ENCODE measurements at places on chromosomes 7 and 10.
A peak's percentile ranks its signal among the peaks of the same experiment; 100 is the strongest.

DNA sequence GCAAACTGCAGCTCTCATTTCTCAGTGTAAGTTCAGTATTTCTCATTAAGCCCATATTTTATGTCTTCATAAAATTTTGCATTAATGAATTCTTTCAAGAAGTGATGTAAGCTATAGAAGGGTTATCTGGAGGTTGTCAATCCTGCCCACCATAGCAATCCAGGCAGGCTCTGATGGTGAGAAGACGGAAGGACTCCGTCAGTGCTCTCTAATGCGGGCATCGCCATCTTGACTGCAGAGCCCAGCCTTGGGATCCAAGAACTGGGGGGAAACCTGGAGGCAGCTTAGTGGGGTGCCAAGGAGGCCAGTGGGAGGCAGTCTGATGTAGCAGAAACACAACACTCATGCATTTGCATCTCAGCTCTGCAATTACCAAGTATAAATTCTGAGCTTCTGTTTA lies 707.4 kb upstream of the NRP1 start:
- no peak for DNase-seq

- no peak for DNase-seq
These were observed 195.9 kb upstream of the ADARB2 start for GRCh38 chr10:1933215-1933614.

DNA sequence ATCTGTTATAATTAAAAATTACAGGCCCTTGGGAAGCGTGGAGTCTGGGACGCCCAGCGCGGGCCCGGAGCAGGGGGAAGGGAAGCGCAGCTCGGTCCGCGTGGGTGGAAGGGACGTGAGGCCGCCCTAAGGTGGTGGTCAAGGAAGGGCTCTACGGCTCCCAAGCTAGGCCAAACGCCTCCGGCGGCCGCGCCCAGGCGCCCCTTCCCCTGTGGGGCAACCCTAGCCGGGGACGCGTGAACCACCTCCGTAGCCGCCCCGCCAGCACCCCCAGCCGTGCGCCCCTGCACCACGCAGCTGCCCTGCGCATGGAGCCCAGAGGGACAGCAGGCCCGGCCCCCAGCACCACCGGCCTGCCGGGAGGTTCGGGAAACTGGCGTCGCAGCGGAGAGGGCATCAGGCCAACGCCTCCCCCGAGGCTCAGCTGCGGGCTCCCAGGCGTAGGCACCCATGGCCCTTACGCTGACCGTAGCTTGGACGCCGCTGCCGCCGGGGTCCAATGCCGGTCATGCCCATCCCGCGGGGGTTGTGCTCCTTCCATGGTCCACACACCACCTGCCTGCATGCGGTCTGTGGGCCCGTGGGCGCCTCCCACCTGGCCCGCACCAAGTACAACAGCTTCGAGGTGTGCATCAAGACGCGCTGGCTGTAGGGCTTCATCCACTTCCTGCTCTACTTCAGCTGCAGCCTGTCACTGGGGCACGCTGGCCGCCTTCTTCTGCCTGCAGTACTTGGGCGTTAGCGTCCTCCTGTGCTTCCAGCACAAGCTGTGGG lies 166.7 kb downstream of the SEPTIN7 start:
- no peak for DNase-seq

DNA sequence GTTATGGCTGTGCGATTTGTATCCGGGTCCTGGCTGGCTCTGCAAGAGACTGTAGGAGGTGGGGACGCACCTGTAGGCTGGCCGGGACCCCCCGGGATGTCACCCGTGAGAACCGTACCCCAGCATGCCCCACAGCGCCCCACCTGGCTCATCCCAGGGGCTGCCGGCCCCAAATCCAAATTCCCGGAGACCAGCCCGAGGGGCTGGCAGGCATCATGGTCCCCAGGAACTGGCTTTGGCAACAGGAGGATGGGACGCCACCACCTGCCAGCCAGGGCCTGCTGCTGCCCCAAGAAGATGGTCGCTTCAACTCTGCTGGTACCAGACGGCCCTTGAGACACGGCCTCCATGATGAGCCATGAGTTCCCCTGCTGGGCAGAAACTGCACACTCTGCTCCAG lies 239.4 kb downstream of the ELFN1 start:
- no peak for DNase-seq

- DNase-seq, result no peak
These were observed 92.9 kb upstream of the GNA12 start for GRCh38 chr7:2936891-2937580.

DNA sequence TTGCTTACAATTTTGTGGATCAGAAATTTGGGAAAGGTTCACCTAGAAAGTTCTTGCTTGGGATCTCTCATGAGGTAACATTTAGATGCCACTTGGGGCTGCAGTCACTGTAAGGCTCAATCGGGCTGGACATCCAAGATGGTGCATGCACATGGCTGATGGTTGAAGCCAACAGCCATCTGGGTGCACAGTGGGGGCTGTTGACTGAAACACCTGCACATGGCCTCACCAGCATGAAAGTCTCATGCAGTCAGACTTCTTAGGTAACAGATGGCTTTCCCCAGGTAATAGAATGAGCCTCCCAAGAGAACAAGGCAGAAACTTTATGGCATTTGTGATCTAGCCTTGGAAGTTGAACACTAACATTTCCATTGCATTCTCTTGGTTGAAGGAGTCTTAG lies 740.7 kb upstream of the AUTS2 start:
- no peak for DNase-seq

DNA sequence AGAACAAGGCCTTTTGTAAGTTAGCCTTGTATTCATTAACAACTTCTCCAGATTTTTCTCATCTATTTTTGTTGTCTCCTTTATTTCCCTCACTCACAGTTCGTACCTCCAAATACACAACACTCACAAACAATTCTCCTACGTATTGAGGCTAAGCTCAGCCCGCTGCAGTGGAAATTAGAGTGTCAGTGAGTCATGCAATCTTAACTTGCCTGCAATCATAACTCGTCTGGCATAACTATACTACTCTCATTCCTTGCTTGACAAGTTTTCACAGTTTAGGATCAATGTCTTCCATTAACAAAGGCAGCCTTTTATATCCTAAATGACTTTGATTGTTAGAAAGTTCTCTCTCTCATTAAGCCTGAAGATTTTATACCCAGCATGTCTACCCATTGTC lies 23.8 kb downstream of the TMEM196 start:
- no peak for DNase-seq

GRCh38 chr7:148783801-148784527 lies 85.3 kb downstream of the CUL1 start:
- DNase-seq, result no peak

GRCh38 chr10:118203461-118203860 lies 138.7 kb downstream of the FAM204A start:
- no peak for DNase-seq

DNA sequence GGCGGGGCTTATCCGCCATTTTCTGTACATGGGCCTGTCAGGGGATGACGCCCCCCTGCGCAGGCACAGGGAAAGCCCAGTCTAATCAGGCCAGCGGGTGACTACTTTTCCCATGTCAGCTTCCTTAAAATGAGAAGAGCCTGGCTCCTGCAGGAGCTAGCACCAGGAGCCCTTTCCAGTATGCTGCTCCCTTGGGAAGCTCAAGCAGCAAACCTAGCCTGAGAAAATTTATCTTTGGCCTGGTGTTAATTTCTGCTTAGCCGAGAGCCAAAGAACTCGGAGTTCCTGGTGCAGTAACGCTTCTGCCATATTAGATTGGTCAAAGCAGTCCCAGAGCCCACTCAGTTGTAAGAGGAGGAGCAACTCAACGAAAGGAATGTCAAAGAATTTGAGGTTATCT lies 239.0 kb upstream of the PHYHIPL start:
- no peak for DNase-seq

- DNase-seq, result no peak
These were observed 805.1 kb downstream of the TNS3 start for GRCh38 chr7:46776790-46777189.

GRCh38 chr7:73718905-73719805 lies at the start of gene STX1A:
STX1A (minus strand) TSS chr7:73719669; CDS start chr7:73719631, 38 bp downstream.
- peak; percentile 42 for DNase-seq

DNA sequence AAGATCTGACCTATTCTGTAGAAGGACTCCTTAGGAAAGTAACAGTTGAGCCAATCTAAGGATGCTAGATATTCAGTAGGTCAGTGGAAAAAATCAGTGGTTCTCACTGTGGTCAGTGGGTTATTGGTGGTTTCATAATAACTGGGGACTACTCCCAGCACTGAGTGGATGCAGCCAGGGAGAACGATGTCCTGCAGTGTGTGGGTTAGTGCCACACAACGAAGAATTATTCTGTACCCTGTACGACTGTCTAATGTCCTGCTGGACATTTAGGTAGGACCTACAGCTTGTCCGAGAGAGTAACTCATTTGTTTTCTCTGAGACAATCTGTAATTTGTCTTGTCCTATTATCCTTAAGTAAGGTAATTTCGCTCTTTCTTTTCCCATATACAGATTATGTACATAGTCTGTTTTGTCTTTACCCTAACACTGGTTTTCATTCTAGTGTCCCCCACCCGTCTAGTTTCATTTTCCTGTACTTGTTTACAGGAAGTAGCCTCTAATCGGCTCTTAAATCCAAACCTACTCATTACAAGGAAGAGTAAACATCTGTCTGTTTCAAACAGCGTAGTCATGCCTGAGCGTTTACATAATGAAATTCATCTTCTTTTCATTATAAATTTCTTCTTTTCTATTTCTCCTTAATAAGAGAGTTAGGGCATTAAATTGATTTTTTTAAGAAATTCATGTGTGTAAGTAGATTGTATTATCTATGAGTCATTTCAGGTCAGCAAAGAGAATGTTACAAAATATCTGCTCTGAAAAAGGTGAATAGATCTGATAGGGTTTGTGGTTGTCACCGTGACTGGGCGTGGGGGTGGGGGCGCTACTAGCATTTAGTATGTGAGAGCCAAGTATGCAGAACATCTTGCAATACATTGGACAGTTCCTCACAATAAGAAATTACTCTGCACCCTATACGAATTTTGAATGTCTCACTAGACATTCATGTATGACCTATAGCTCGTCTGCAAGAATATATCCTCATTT lies 8.3 kb upstream of the ZC3HAV1L start:
- no peak for DNase-seq

DNA sequence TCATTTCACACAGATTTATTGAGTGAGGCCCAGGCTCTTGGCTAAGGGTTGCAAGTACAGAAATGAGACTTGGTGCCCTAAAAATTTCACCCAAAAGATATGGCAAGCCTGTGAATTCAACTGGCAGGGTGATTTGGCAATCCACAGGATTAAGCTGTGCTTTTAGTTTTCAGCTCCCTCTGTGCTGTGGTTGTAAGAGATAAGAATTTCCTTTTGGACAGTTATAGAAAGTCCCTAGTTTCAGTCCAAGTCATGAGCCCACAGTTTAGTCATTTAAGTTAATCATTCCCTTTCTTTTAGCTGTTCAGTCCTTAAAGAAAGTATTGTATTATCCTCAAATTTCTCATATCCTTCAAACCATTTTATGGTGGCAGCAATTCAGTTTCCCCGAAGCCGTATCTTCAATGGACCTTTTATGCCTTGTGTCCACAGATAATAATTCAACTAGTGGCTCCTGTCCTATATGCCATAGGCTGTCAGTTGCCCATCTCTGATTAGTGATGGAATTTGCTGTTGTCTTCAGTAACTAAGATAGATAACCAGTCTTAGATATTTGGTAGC lies 73.4 kb upstream of the NAMPT start:
- DNase-seq, result no peak

DNA sequence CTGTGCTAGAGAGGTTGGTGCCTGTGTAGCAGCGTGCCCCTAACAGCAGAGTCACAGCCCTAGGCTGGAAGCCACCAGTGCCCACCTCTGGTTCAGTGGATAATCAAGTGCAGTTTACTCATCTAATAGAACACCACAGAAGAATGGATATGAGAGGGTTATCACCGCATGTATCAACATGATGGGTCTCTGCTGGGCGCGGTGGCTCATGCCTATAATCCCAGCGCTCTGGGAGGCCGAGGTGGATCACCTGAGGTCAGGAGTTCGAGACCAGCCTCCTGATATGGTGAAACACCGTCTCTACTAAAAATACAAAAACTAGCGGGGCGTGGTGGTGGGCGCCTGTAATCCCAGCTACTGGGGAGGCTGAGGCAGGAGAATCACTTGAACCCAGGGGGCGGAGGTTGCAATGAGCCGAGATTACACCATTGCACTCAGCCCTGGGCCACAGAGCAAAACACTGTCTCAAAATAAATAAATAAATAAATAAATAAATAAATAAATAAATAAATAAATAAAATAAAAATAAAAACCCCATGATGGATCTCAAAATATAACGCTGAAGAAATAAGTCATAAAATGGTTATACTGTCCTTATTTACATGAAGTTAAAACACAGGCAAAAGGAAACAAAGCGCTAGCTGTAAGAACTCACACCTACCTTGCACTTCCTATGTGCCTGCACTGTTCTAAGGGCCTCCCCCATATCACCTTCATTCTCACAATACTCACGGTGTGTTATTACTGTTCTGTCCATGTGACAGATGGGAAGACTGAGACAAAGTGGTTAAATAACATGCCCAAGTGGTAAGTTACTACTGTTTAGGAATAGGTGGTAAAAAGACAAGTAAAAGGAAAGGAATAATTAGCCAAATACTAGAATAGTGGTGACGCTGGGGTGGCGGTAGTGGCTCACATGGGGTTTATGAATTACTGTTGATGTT lies 70.9 kb downstream of the AMZ1 start:
- no peak for DNase-seq

DNA sequence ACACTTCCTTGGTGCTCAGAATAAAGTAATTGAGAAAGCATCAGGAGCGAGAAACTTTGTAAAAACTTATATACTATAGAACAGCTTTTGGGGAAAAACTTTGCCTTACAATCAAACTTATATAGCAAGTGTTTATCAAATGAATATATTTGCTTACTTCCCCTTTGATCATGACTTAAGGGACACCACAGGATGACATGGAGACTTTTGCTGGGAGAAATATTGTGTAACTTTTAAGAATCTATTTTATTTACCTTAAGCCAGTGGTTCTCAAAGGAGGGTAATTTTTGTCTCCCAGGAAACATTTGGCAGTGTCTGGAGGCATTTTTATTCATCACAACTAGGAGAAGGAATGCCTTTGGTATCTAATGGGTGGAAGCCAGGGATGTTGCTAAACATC lies 173.8 kb upstream of the HABP2 start:
- DNase-seq, result no peak

- peak; percentile 26 for DNase-seq
These were observed 9.9 kb upstream of the PSMG3 start for GRCh38 chr7:1579481-1580421.

- peak; percentile 7 for DNase-seq
These were observed 131.9 kb downstream of the CALCR start for GRCh38 chr7:93442478-93443224.

DNA sequence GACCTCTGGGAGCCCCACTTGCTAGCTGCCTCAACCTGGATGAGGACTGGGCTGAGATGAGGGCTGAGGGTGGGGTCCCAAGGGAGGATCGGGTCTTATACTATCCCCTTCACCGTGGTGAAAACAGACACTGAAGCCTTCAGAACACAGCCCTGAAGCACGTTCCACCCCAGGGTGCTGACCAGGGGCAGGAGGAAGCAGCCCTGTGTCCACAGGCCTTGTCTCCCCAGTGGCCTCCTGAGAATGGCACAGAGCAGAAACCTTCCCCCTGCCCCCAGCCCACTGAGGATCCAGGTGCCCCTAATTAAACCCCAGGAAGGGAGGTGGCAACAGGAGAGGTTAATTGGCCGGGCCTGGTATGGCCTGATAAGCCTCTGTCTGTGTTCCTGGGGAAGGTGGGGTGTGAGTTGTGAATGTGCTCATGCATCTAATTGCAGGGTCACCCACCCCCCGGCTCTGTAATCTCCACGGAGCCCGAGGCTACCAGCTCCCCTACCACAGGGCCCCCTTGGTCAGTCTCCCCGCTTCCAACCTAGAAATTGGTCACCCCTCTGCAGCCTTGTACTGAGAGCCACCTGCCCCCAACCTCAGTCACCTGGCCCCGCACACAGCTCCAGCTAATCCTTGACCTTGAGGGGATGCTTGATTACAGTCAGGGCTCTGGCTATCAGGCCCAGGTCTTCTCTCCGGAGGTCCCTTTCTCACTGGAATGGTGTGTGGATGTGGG lies 159.0 kb upstream of the UNC5B start:
- DNase-seq, result no peak
